Right lung (tissue), 10 donors: ENCODE measurements at places on chromosomes 1 and 21.

GRCh38 chr1:67948151-67949080 lies 102.0 kb downstream of the DIRAS3 start:
- DNase-seq = no peak

GRCh38 chr21:31340942-31341487 lies 3.0 kb downstream of the TIAM1 start:
- DNase-seq = no peak

DNA sequence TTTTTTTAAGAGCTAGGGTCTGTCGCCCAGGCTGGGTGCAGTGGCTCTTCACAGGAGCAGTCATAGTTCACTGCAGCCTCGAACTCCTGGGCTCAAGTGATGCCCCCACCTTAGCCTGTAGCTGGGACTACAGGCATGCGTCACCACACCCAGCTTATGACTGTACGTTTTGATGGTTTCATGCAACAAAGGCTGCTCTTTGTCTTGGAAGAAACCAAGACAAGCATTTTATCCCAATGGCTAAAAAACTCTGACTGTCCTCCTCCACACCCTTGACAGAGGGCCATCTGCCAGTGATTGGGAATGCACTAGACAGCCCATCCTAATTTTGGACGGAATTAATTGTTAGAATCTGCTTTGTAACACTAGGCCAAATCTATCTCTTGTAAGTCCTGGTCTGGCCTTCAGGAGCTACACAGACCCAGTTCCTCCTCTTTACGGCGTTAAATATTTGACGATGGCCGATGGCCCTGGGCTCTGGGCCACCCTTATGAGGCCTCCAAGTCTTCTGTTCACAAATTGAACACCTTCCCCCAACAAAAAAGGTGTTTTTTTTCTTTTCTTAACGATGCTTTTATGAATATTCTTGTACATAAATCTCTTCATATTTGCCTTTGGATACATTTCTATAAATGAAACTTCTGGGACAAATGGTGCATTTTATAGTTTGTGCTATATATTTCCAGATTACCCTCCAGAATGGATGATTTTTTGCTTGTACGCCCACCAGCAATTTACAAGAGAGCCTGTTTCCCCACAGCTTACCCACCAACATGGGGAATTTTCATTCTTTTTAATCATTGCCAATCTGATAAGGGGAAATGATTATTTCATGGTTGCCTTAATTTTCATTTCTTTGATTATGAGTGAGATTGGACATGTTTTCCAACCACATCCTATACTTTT lies 104.8 kb upstream of the SLC25A33 start:
- no peak for DNase-seq

DNA sequence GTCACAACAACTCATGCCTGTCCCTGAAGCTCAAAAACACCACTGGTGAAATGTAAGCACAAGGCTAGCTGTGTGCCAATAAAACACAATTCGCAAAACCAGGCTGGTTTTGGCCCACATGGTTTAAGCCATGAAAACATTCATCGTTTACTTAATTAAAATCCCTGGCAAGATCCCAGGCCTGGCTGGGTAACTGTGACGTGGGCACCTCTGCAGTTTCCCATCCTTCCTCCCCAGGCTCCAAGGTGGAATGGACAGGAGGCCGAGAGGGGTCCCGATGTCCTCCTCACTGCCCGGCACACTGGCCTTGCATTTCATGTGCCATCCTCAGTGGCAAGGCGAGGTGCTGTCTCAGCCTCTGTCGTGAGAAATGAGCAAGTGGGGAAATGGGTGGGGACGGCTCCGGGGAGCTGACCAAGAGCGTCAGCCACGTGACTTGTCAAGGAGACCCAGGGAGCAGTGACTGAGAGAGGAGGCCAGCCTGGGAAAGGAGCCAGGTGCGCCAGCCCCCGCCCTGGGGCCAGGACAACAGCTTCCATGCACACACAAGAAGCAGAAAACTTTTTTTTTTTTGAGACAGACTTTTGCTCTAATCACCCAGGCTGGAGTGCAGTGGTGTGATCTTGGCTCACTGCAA lies 153.1 kb upstream of the RAB4A start:
- DNase-seq = peak; percentile 70

DNA sequence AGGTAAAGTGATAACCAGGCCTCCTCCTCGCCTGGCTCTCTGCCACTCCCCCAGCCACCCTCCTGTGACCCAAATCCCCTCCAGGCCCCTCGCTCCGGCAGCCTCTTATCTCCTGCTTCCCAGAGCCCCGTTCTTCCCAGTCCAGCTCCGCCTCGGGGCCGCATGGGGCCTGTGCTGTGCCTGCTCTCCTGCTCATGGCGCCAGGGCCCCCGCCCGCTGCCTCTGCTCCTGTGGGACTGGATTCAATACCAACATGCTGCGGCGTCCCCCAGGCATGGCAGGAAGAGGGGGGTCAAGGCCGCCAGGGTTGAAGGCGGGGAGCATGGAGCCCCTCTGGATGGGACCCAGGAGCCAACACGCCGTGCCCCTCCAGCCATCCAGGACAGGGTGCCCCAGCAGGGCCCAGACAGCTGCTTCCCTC lies 213.0 kb upstream of the VAMP3 start:
- DNase-seq = no peak

- no peak for DNase-seq
These were observed 499 bp downstream of the C1QA start for GRCh38 chr1:22636927-22637326.

DNA sequence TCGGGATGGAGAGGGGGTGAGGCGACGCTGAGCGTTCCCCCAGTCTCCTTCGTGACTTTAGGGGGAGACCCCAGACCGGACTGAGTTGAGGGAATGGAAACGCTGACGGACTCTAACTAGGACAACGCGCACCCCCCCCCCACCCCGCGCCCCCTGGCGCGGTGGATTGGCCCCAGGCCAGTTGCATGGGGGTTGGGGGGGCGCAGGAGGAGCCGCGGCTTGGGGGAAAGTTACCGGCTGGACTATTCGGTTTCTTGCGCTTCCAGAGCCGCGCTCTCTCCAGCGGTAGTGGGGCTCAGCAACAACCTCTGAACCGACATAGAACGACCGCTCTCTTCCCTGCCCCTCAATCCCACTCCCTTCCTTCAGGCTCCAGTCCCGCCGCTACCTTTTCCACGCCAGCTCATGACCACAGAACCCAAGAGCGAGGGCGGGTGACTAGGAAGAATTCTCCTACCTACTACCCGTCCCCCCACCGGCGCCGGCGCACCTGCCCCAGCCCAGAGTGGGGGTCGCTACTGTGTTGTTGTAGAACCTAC lies 694 bp downstream of the ZBTB7B start:
- DNase-seq = peak; percentile 32

- DNase-seq = no peak
These were observed 22.6 kb upstream of the PLD5 start for GRCh38 chr1:242546849-242547729.

DNA sequence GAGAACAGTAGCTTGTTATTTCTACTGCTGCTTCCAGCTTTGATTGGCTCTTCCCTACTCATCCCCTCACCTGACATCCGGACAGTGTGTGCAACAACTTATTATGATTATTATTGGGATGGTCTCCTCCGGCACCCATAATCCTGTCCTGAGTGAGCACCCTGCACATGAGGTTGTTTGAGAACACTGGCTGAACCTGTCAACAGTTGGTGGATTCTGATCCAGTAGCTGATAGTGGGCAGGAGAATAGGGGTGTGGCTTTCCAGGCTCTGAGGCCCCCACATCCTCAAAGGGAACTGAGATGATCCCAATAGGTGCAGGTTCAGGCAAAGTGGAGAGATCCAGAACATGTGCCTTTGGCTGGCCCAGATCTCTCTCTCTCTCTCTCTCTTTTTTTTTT lies 60.5 kb downstream of the RUNX1 start:
- DNase-seq = no peak

DNA sequence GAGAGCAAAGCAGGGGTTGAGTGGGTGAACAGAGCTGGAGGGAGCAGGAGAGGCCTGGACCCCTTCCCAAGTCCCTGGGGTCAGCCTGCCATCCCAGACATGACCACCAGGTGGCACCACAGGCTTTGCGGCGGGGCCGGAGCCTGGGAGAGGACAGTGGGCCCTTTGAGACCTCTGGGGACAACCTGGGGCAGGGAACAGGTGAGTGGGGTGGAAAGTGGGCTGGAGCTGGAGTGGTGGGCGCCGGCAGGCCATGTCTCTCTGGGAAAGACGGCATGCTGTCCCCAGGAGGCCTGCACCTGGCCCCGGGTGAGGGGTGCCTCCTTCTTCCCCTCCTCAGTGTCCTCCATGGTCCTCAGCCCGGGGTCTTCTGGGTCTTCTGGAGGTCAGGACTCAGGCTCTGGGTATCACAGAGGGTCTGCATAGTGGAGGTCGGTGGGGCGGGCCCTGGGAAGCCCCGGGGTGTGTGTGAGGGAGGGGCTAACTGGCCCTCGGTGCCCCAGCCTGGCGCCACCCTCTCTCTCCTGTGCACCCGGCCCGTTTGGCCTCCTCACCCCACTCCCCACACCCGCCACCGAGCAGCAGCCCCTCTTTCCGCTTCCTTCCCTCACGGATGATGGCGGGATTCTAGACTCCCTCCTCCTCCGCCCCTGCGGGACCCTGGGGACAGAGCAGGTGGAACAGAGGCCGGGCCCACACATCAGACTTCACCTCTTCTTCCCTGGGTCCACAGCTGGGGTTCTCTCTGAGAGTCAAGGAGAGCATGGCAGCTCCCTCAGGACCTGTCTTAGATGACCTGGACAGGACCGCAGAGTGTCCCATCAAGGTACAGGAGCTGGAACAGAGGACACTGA lies 28.5 kb upstream of the PKP1 start:
- peak; percentile 52 for DNase-seq

- DNase-seq = no peak
These were observed 28.7 kb downstream of the RIMS3 start for GRCh38 chr1:40636777-40637176.

- DNase-seq = peak; percentile 39
These were observed 195.2 kb downstream of the PBX1 start for GRCh38 chr1:164754088-164754600.

GRCh38 chr1:227357171-227357926 lies 39.1 kb upstream of the CDC42BPA start:
- no peak for DNase-seq

DNA sequence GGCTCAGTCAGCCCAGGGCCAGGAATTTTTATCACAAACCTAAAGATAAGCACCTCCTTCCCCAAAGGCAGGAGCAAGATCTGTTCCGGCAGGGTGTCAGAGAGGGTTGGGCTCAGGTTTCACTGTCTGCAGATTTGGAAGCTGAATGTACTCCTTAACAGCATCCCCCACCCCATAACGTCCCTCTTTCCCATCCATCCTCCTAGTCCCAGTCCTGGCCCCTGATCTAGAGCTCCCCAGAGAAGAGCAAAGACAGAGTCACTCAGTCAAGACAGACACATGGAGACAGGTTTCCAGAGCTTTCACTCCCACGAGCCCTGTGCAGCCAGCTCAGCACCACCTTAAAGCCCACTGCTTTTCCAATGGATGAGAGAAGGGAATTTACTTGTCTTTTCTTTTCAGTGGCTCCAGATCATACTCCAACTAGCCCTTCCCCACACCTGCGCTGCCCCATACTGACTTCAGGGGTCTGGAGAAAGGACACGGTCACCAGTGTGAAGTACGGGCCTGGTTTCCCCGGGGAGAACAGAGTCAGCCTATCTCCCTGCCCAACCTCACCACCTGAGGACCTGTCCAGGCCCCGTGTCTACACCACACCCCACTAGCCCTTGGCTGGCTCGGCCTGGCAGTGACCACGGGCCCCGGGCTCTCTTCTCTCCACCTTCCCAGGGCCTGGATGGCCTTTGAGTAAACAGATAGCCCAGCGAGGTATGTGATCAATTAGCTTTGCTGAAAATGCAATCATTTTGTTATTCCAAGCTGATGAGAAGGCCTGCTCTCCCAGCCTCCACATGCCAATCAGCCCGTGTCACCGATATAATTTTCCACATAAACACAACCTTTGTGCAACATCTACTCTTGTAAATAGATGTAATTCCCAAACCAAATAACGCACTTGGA lies 249.1 kb downstream of the FOXD2 start:
- no peak for DNase-seq

DNA sequence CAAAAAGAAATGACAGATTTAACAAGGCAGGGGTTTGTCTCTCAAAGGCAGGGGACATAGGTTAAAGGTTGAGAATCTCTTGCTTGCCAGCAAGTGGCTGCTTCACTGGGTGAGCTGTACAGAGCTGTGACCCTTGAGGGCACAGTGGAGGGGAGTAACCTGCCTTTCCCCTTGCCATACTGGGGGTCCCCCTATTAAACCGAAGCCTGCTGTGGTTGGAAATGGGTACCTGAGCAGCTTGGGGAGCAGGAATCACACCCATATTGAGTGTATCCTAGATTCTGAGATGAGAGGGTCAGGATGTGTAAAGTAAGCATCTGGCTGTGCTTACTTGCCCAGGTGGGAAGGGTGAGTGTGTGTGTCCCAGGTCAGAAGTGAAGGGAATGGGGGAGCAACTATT lies 31.8 kb downstream of the WNT4 start:
- no peak for DNase-seq

GRCh38 chr1:27616441-27616840 lies 12.5 kb upstream of the AHDC1 start:
- DNase-seq = no peak

DNA sequence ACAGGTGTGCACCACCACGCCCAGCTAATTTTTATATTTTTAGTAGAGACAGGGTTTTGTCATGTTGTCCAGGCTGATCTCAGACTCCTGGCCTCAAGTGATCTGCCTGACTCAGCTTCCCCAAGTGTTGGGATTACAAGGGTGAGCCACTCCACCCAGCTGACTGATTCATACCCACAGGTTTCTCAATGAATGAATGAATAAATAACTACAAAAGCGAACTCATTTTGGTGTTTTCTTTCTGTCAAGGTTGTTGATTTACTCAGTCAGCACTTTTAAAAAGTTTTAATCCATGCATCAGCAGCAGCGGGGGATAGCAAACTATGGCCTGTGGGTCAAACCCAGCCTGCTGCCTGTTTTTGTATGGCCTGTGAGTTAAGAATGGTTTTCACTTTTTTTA lies 217.5 kb downstream of the FAF1 start:
- no peak for DNase-seq

- DNase-seq = no peak
These were observed 455.6 kb upstream of the ZP4 start for GRCh38 chr1:238346340-238346739.

DNA sequence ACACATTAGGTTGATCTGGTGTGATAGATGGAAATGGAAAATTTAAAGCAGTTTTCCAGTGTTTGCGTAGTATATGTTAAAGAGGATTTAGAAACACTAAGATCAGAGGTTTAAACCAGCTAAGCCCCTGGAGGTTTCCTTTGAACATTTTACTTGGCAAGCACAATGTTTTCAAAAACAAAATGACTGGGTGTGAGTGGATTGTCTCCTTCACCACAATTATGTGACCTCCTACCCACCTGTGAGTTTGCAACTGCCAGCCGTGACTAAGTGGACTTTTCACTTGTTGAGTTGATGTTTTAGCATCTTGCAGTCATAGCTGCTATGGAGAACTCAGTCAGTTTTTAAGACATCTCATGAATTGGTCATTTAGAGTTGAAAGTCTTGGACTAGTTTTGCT lies 4.7 kb downstream of the CCDC190 start:
- DNase-seq = no peak

- no peak for DNase-seq
These were observed 6.8 kb upstream of the EFHD2 start for GRCh38 chr1:15402809-15403450.
